ENCODE measurements at places on chromosomes 2 and 18.

- no peak for DNase-seq
These were observed 319 bp downstream of the ZSCAN30 start for GRCh38 chr18:35289727-35290093.

DNA sequence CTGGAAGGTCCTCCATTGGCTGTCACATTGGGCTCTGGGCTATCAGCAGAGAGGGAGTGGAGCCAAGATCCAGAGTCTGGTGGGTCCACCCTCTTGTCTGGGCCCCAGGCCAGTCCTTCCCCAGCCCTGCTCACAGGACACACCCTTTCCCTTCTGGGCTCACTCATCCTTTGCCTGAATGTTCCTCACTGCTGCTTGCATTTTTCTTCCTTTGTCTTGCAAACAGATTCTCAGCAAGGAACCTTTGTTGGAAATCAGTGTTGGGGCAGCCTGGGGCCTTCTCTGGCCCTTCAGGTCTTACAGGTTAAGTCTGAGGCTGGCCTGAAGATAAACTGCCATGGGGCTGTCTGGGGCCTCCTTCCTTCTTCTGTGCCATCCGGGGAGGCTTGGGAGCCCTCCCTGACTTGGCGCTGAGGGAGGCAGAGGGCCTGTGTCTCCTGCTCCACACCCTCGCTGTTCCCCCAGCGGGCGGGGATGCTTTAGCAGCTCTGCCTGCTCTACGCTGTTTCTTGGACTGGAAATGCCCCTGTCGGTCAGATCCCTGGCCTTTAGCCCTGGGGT is 11.5 kb upstream of the CELF4 start:
- DNase-seq: no peak

DNA sequence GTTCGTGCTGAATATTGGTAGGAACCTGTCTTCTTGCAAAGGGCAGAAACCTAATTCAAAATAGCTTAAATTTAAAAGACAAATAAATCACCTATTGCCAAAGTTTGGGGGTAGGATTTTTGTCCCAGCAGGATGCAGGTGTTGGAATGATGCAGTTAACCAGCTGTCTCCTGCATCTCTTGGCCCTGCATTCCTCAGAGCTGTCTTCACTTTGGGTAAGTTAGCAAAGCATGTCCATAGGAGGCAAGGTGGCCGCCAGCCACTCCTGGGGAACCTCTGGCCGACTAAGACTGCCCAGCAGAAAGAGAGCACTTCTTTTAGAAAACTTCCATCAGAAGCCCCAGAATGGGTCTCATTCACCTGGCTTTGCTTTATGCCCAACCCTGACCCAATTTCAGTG is 20.5 kb upstream of the NYAP2 start:
- no peak for DNase-seq

GRCh38 chr2:180411661-180412060 is 404.6 kb upstream of the CWC22 start:
- no peak for DNase-seq

- no peak for DNase-seq
These were observed 67.9 kb downstream of the PPP4R1 start for GRCh38 chr18:9546468-9546867.

- no peak for DNase-seq
These were observed 420.0 kb upstream of the CYRIA start for GRCh38 chr2:17085546-17086202.

DNA sequence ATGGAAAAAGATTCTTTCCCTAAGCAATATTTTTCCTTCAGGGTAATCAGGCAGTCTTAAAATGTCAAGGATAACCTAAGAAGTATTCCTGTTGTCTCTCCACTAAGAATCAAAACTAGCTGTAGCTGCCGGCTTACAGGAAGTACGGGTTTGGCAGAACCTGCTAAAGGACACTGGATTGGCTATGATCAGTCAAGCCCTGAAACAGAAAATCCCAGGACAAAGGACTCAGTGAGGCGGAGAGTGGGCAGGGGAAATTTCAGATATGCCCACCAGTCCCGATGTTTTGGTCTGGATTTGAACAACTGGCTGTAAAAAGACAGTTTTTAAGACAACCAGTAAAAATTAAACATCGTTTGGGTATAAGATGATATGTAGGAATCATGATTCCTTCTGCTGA is 155.7 kb downstream of the HDAC4 start:
- no peak for DNase-seq

DNA sequence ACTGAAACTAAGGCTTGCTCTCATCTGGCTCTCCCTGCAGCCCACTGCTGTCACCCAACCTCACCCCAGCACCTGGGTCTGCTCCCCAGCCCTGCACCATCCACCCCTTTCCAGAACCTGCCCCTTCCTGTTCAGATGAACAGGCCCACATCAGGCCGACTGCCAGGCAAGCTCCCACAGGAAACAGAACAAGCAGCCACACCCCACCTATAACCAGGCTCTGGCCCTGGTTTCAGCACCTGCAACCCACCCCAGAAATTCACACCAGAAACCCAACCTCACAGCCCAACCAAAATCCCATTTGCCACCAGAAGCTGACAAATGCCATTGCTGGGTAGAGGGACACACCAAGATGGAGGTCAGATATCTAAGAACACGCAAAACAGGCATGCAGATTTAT is 159.2 kb upstream of the ID2 start:
- no peak for DNase-seq

GRCh38 chr2:221610255-221610654 is 38.2 kb upstream of the EPHA4 start:
- DNase-seq: no peak

DNA sequence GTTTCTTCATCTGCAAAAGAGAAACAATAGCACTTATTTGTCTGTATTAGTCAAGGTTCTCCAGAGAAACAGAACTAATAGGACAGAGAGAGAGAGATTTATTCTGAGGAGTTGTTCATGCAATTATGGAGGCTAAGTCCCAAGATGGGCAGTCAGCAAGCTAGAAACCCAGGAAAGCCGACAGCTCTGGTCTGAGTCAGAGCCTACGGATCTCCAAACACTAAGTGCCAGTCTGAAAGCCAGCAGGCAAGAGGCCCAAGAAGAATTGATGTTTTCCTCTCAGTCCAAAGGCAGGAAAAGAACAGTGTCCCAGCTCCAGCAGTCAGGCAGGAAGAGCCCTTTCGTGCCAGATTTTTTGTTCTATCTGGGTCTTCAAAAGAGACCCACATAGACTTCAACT is 36.5 kb upstream of the SLC66A3 start:
- no peak for DNase-seq

DNA sequence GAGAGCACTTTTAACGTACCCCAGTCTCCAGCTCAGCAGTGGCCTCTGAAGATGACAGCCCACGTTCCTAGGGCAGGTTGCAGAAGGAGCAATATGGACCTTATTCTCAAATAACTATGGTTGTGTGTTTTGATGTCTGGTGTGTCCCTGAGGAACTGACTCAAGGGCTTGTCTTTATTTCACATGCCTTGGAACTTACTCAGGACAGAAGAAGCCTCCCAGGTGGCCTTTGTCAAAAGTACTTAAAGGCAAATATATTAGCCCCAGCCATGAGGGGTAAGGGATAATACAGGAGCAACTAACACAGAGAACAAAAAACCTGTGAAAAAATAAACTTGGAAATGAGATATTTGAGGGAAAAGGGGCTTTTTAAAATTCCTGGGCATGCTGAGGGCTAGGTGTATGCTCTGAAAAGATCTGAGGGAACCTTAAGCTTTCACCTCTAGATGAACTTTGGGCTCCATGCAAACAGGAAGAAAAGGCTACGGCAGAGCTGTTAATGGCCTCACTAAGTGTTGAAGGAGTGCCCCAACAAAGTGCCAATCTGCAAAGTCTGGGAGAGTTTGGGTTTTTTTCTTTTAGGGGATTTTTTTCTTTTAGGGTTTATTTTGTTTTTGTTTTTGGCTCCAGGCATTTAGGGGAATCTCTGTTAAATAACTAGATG is 40.3 kb downstream of the SRBD1 start:
- DNase-seq: no peak

DNA sequence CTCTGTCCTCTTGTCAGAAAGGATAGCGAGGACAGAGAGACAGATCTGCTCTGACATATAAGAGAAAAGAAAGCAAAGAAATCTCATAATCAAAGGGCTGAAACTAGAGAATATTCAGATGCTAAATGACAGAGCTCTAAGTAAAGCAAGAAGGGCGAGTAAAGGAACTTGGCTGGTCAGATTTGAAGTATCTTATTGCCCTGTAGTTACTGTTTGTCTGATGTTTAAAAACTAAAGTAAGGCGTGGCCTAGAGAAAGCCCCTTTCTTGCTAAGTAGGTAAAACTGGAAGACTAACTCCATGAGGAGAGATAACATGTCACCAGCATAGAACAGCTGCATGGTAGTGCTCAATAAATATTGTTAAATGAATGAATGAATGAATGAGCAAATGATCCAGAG is 70.0 kb downstream of the CRACDL start:
- DNase-seq: no peak

DNA sequence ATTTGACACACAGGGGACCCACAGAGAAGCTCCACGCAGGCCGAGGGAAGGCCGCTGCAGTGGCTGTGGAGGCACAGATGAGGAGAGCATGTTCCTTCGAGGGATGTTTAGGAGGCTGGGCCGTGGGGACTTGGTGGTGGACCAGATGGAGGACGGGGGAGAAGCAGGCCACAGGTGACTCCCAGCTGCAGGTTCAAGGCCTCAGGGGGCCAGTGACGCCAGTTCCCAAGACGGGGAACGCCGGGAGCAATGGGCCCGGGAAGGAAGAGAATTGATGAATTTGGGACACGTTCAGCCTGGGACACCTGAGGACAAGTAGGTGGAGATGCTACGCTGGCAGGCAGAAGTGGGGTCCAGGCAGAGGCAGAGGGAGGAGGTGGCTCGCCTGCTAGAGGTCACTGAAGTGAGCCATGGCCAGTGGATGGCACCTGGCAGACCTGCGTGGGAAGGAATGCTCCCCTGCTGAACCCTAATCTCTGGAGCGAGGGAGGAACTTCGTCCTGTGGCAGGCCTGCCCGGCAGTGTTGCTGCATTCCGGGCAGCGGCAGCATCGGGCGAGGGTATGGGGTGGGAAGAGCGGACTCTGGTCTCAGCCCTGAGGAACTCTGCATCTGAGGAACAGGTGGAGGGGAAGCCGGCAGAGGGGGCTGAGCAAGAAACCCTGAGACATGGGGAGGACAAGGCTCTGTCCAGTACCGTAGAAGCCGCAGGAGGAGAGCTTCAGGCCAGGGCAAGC is 25.2 kb upstream of the HPCAL1 start:
- no peak for DNase-seq

GRCh38 chr18:46373791-46374190 is 269.6 kb downstream of the HAUS1 start:
- no peak for DNase-seq

GRCh38 chr2:160076914-160077313 is 14.5 kb upstream of the PLA2R1 start:
- no peak for DNase-seq

- DNase-seq: no peak
These were observed 121.1 kb downstream of the FAM161A start for GRCh38 chr2:61732787-61733186.

- no peak for DNase-seq
These were observed 52.9 kb downstream of the EPB41L3 start for GRCh38 chr18:5490753-5491480.

- no peak for DNase-seq
These were observed 8.3 kb downstream of the PPP1R7 start for GRCh38 chr2:241158546-241158900.

DNA sequence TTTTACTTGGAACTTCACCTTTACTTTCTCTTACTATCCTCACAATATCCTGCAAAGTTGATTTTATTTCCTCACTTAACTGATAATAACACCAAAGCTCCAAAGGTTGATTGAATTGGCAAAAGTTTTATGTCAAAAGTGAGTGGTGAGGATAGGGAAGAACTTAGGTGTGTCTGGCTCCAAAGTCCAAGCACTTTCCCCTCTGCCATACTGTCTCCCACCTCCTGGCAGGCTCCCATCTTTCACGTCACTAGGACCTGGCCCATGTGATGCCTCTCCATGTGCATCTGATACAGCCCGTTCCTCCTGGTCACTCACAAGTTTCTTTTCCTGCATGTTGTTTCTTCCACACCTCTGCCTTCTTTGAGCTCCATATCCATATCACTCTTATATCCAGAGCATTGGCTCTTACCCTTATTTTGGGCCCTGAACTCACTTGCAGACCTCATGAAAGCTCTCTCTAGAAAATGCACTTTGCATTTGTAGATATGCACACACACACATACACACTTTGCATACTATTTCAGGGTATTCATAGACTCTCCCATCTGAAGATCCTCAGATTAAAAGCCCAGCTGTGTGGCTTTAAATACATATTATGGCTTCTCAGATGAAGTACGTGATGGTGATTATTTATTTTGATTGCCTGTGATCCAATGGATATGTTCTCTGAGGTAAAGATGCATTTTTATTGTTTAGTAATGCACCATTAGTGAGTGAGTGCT is 12.3 kb downstream of the MEP1B start:
- no peak for DNase-seq

DNA sequence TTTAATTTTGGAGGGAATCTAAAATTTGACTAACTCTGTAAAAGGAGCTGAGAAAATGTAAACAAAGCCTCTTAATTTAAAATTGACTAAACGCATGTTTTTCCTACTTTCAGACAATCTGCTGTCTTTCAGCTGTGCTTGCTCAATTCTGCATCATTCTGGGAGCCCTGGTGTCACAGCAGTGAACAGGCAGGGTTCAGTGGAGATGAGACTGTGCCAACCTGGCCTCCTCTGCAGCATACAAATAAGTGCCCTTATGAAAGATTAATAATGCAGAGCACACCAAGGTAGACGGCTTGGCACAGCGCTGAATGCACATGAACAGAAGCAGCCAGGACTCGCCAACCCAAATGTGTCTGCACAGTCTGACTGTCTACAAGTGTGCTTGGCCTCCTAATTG is 222.0 kb upstream of the CHAC2 start:
- no peak for DNase-seq

GRCh38 chr18:12013186-12013916 is 32.0 kb downstream of the IMPA2 start:
- no peak for DNase-seq

- no peak for DNase-seq
These were observed 127.1 kb upstream of the TTC39C start for GRCh38 chr18:23887493-23887892.
